ENCODE measurements at places on chromosomes 2 and 18. TPM values are rescaled to one million over a fixed set of nuclear protein-coding genes. Genes with fewer than 3 reads are reported as not detected.

- H3K4me1 ChIP-seq = peaks cover 2% of the 10 kb centered on the region
- DNase-seq = no peak
- no peaks in the 10 kb centered on the region for H3K27me3 ChIP-seq
- no peak overlapping the region for H3K4me3 ChIP-seq
- no peak overlapping the region for H3K27ac ChIP-seq
Measured at GRCh38 chr2:171323971-171324528, 109.7 kb downstream of the METTL8 start.

GRCh38 chr2:64692401-64692800 lies 38.7 kb upstream of the SERTAD2 start:
- H3K36me3 ChIP-seq = no peaks in the 10 kb centered on the region
- H3K27me3 ChIP-seq = no peaks in the 10 kb centered on the region
- no peak overlapping the region for H3K4me3 ChIP-seq
- no peak for DNase-seq

DNA sequence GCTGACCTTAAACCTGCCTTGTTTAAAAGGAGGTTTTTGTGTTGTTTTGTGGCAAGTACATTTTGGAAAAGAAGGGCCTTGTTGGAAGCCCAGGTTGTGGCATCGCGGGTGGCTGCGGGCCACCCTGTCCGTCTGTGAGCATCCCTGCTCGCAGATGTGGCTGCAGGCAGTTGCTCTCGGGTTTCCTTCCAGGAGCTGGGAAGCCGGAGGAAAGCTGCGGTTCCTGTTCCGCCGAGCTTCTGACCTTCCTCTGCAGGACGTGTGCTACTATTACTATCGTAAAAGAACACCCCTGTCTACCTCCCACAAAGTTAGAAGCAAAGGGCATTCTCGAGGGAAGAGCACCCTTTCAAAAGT lies 766 bp downstream of the MFF start:
- peak overlapping the region; percentile 80 for H3K27ac ChIP-seq
- H3K4me1 ChIP-seq = peaks cover 27% of the 10 kb centered on the region
- H3K4me3 ChIP-seq = peak overlapping the region; percentile 63

The FBXO48 gene
- 1.2 TPM for total RNA-seq

The FBXO41 gene
- total RNA-seq = 6.3 TPM

The DRC1 gene
- not detected for total RNA-seq

The ALPI gene
- not detected for total RNA-seq

Measured in suprapubic skin (tissue), 4 donors.